ENCODE measurements at places on chromosomes 5 and 9.

- no peak for DNase-seq
Observed at GRCh38 chr5:90093751-90094485, 315.6 kb downstream of the CETN3 start.

GRCh38 chr9:99020786-99021436 is 77.2 kb downstream of the COL15A1 start:
- no peak for DNase-seq

- no peak for DNase-seq
Observed at GRCh38 chr5:36704131-36704530, 97.7 kb downstream of the SLC1A3 start.

- DNase-seq = no peak
Observed at GRCh38 chr5:133331941-133332340, 280.1 kb downstream of the HSPA4 start.

GRCh38 chr5:51902512-51902911 is 519.3 kb downstream of the ISL1 start:
- DNase-seq = no peak

GRCh38 chr9:105859428-105860091 is 165.2 kb downstream of the TMEM38B start:
- DNase-seq = no peak

DNA sequence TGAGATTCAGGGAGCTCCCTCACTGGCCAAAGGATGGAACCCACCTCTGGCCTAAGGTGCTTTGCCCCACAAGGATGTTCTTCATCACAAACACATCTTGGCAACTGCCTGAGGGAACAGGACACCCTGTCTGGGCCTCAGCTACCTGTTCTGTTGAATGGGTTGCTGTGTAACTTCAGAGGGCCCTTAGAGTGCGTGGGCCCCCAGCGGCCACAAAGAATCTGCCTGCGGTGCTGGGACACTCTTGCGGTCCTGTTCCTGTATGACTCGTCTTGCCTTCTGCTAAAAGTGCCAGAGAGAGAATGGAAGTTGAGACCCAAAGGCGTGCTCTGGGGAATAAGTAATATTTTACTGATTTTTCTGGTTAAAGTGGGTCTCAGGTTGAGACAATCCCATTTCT is 14.1 kb upstream of the RPL26L1 start:
- DNase-seq = no peak

All from activated effector memory CD4-positive, alpha-beta T cell treated with Interleukin-2 at 50 U/mL for 16 hours (primary cell).